Stimulated activated CD8-positive, alpha-beta memory T cell treated with anti-CD3 and anti-CD28 coated beads, Interleukin-12 subunit alpha, Interleukin-12 subunit beta, amount 100 ng/mL, for 1 hour (primary cell): ENCODE measurements at places on chromosomes 1 and 21.

DNA sequence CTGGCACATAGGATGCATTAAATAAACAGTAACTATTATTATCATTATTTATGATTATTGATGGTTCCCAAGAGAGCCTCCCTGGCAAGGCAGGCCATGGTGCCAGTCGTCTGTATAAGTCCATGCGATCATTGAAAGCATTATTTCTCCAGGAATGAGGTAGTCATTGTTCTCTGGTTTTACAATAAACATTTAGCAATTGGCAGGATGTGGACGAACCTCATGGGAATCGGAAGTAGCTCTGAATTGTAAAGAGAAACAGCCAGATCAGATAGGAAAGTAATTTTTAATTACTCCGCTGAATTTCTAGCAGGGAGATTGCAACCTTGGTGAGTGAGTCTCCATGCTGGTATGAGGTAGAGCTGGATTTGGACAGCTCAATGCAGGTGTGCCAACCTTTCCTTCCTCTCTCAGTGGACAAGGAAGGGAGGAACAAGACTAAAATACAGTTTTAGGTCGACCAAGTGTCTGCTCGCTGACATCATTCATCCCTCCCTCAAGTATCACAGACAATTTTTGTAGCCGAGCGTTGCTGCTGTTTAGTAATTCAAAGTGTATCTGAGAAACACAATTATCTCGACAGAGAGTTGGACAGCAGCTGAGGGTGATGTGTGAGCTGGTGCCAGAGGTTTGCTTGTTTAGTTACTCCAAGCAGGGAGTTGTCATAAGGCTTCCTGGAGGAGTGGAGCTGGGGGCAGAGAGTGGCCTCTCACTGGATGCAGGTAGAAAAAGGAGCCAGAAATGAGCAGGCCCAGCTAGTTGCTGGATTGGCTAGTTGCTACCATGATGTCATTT is 250.8 kb downstream of the KCNJ6 start:
- DNase-seq: no peak

- no peak for DNase-seq
These were observed 169.2 kb downstream of the APP start for GRCh38 chr21:26001356-26001755.

GRCh38 chr1:156676820-156677615 is at the start of gene NES:
Gene NES, minus strand, starts transcription at chr1:156677407. Its CDS starts 143 bp downstream, at chr1:156677264.
- no peak for DNase-seq

DNA sequence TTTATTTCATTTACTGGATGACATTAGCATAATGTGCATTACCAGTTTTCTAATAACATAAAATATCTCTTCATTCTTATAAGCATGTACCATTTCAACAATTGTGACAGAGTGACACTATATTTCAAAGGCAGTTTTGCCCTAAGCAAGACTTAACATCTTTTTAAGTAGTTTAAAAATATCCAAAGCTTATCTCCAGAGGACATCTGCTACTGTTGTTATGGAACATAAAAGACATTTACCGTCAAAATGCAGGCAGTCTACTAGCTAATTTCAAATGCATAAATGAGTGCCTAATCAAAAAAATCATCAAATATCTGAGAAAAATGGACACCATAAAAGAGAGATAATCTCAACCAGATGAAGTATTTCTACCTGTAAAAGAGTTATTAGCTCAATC is 782.4 kb upstream of the BRINP3 start:
- no peak for DNase-seq

GRCh38 chr1:78005448-78005722 is 646 bp downstream of the DNAJB4 start:
- DNase-seq: no peak

- no peak for DNase-seq
These were observed 43.4 kb upstream of the MRPS6 start for GRCh38 chr21:34029743-34030528.

DNA sequence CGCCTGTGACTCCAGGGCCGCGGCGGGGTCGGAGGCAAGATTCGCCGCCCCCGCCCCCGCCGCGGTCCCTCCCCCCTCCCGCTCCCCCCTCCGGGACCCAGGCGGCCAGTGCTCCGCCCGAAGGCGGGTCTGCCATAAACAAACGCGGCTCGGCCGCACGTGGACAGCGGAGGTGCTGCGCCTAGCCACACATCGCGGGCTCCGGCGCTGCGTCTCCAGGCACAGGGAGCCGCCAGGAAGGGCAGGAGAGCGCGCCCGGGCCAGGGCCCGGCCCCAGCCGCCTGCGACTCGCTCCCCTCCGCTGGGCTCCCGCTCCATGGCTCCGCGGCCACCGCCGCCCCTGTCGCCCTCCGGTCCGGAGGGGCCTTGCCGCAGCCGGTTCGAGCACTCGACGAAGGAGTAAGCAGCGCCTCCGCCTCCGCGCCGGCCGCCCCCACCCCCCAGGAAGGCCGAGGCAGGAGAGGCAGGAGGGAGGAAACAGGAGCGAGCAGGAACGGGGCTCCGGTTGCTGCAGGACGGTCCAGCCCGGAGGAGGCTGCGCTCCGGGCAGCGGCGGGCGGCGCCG is at the start of gene SIM2:
SIM2 (plus strand) TSS at position 135 of the 565 bp plus-strand sequence. CDS start 632 bp downstream, outside the sequence.
- no peak for DNase-seq

DNA sequence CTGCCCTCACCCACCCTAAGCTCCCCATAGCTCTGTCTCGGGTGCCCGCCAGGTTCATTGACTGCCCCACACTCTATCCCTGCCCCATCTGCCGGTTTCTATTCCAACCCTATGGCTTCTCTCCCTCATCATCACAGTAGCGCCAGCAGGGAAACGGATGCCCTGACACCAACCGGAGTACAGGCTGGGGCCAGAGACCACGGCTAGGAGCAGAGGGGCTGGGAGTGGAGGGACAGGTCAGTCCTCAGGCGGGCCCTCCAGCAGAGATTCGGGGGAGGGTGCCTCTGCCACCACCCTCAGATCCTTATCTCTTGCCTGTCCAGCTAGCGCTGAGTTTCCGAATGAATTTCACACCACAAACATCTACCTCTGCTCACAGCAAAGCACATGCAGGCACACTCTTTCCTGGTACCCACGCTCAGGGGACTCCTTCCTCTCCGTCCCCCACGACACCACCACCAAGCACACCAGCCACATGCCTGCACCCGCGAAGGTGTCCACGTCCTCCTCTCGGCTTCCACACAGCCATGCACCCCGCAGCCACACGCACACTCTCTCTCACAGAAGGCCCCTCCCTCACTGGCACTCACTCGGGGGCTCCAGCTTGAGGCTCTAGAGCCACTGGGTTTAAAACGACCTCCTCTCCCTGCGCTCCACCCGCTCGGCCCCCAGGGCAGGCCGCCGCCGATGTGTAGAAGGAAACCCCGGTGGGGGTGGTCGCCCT is 7.2 kb downstream of the TAL1 start:
- DNase-seq: no peak

- no peak for DNase-seq
These were observed 42.9 kb upstream of the SLC44A3 start for GRCh38 chr1:94777281-94777680.

DNA sequence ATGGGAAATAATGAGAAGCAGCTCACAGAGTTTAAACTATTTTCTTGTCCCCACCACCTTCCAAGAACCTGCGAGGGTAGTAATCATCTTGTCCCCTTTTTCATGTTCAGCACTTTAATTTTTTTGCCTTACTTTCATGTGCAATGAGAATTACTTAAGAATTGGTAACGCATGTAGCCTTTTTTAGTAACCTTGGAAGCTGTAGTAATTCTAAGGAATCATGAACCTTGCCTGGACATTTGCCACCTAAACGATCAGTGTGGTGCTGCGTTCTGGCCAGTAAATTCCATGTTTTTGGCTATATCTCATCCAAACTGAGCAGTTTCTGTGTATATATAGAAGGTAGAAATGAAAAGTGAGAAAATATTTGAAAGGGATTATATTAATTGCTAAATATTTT is 3.9 kb upstream of the VAMP3 start:
- no peak for DNase-seq

DNA sequence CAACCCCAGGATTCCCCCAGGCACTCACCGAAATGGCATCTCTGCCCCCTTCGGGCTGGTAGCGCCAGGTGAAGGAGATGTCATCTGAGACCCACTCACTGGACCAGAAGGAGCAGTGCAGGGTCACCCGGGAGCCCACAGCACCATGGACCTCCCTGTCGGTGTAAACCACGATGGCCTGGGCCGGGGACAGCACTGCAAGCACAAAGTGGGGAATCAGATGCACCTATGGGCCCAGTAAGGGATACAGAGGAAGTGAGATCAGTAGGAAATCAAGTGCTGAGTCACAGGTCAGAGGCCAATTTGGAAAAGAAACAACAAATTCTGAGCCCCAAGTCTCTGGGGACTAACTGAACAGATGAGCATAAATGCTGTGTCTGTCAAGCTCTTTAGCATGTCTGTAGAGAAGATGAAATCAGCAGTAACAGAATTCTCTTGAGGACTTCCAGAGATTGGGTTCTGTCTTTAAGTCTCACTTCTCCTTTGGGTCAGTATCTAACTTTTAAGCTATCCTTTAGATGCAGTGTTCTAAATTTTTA is 2.5 kb downstream of the MPZ start:
- DNase-seq: no peak

DNA sequence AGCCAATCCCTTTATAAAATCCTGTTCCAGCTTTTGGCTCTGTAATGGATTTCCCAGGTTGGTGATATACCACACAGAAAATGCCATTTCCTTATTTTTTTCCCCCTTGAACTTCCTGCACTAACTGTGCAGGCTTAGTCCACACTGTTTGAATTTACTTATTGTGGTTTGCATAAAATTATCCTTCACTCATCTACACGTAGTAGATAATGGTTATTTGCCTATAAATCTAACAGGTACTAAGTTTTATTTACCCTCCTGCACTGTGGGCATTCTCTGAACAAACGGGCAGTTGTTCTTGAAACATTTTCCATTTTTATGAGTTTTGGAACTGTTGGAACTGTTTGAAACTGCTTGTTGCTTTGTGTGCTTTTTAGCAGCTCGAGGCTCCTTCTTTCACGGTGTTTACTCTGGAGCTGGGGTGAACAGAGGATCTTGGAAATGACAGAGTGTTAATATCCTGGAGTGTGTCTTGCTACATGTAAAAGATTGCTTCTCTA is 23.0 kb upstream of the KIFAP3 start:
- no peak for DNase-seq

- DNase-seq: no peak
These were observed 32.3 kb downstream of the URB1 start for GRCh38 chr21:32360401-32360975.

DNA sequence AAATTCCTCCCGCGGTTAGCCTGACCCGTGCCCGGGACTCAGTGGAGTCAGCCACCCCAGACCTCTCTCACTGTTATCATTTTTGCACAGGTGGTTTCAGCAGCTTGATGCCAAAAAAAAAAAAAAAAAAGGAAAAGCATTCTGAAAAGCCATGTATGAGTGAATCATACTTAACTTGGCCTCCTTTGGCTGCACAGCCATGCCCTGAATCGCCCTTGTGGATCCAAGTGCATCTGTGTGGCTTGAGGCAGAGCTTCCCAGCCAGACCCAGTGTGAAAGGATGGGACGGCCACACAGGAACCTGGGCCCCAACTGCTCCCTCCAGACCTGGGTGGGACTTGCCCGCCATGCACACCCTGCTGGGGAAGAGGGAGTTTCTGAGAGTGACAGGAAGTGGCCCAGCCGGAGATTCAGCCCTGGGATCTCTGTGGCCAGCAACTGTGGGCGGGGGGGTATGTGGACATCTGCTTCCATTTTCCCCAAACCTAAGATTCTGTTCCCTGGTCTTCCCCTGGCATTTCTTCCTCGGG is 8.6 kb downstream of the YBEY start:
- no peak for DNase-seq

DNA sequence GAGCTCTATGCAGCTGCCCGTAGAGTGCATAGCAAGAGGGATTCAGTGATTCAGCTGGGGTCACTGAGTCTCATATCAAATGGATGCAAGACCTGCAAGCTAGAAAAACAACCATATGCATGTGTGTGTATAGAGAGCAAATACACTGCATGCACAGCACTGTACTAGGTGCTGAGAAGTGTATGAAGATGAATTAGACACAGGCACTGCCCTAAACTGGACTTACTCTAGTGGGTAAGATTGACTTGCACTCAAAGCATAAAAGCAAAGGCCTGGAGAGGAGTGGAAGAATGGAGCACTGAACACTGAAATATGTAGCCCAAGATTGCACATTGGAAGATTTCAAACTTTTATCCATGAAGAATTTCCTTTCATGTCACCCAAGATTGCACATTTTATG is 5.5 kb upstream of the GBP1 start:
- DNase-seq: no peak

GRCh38 chr1:213988507-213989001 is 781 bp downstream of the PROX1 start:
- no peak for DNase-seq

DNA sequence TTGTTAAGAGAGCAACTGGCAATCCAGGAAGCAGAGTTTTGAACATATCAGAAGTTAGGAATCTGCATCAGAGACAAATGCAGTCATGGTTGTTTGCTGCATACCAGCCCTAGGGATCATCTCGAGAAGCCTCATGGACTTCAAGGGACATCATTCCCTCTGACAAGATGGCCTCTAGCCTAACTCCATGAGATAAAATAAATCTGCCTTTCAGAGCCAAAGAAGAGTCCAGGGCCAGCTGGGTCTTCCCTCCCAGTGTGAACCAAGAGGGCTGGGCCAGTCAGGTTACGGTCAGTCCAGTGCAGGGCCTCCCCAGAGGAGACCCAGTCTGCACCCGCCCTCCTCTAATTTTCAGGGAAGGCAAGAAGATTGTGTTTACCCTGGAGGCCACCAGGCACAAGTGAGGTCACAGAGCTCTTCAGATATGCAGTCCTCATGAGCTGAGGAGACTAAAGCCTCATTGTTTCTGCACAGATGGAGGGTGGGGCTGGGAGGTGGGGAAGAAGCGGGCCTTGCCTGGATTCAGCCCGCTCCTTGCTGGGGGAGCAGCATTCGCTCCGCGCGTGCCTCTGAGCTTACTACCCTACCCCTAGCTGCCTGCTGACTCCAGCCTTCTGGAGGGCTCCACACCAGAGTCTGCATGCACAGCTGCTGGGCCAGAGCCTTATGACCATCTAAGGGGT is 52.8 kb downstream of the CAPN2 start:
- no peak for DNase-seq

DNA sequence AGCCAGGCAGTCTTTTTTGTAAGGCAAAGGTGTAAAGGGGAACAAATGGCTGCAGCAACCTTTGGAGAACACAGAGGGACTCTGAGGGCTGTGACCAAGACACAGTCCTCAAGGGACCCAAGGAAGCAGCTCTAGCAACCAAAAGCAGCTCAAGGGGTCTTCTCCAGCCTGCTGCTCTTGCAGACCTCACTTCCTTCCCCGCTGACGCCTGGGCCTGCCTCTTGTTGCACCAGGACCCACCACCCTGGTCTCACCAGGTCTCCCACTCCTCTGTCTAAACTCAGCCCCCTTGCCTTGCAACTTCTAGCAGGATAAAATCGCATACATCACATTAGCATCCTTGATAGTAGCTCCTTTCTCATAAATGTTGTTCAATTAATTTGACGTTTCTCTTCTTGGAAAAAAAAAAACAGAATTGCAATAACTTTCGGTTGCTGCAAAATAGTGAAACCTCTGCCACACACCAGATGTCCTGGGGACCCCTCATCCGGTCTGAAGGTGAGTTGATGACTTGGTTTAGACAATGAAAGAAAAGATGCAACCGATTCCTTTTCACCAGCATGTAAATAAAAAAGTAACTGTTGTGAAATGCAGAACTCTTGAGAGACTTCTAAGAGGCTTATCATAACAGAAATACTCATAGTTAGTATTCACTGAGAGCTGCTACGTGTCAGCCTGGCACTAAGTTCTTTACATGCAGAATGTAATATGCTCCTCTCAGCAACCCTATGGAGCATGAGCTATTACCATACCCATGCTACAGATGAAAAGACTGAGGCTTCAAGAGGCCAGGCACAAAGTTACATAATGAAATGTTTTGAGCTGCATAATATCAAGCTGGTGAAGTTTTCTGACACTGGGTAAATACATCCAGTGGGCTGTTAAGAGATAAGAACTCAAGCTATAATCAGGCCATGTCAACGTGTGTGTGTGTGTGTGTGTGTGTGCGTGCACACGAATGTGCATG is 58.5 kb downstream of the UMODL1 start:
- no peak for DNase-seq
